ENCODE measurements at places on chromosomes 7 and 10.

DNA sequence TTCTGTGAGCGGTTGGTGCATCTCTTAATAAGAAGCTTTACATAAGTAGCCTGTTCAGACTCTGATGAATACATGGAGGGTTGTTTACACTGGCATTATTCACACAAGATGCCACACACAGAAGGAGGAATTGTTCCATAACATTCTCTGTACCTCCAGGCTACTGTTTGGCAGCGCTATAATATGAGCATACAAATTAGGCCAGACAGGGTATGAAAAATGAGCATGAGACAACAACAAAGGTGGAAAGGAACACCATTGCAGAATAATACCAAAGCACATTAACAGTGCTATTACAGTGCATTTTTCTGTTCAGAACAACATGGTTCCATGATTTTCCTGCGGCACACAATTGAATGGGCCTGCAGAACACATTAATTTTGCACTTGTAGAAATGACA, 417.2 kb upstream of the C7orf33 start:
- no peak for DNase-seq

DNA sequence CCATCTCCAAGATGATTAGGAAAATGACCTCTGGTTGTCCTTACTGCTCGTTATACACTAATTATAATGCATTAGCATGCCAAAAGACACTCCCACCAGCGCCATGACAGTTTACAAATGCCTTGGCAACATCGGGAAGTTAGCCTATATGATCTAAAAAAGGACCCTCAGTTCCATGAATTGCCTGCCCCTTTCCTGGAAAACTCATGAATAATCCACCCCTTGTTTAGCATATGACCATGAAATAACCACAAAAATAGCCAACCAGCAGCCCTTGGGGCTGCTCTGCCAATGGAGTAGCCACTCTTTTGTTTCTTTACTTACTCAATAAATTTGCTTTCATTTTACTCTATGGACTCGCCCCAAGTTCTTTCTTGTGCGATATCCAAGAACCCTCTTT, 41.6 kb upstream of the KCNMA1 start:
- DNase-seq: no peak

- DNase-seq: no peak
These were observed 24.7 kb downstream of the VIPR2 start for GRCh38 chr7:159119851-159120539.

DNA sequence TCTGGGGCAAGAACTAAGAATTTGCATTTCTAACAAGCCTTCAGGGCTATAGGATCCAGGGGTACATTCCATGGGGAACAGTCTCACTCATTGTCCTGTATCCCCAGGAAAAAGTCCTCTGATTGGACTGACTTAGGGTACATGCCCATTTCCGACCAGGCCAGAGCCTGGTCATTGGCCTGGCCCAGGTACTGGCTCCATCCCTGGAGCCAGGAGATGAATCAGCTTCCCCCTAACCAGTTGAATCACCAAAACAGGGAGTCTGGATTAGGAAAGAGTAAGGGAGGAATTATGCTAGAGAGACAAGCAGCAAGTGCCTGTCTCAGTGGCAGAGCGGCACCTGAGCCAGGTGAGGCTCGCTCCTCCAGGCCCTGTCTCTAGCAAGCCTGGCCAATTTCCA, 137.5 kb downstream of the FGFR2 start:
- no peak for DNase-seq

DNA sequence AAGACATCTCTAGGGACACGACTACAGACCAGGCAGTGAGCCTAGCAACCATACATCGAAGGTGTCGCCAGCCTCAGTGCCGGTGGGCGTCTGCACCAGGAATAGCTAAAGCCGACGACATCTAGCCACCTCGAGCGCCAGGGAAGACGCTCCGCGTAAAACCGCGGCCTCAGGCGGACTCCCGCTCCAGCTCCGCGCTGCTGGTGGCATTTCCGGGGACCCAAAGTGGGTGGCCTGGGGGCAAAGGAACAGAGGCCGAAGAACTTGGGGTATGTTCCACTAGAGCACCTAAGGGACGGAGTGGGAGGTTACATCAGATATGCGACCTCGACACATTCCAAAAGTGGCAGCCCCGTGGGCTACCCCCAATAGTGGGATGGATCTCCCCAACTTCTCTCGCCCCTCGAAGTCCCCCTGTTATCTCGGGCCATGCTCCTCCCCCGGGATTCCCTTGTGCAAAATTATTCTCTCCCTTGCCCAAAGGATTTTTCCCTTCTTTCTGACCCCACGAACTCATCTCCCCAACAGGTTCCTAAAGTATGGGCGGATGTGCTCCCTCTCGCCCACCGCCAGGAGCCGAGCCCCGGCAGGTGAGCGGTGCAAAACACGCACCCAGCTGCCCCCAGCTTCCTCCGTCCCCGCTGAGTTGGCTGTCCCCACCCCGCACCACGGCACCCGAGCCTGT, 1.2 kb downstream of the KCNMA1 start:
- peak; percentile 45 for DNase-seq

- peak; percentile 60 for DNase-seq
These were observed 13.5 kb downstream of the IQCE start for GRCh38 chr7:2572101-2572842.

GRCh38 chr10:3853547-3854303, 68.7 kb upstream of the KLF6 start:
- DNase-seq: no peak

DNA sequence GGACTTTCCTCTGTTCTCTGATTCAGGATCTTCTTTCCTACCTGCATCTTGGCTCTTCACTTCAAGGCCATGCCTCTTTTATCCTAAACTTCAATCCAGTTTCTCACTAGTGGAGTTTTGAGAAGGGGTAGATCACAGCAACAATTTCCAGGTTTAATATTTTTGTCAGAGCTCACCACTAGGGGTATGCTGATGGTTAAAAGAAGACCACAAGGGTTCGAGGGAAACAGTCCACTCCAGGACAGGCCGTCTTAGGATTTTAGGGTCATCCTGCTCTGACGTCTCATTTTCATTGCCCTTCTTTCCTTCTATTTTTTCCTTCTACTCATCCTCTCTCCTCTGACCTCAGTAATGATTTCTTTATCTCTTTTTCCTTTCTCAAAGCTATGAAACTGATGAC, 11.3 kb downstream of the STAG3 start:
- no peak for DNase-seq

DNA sequence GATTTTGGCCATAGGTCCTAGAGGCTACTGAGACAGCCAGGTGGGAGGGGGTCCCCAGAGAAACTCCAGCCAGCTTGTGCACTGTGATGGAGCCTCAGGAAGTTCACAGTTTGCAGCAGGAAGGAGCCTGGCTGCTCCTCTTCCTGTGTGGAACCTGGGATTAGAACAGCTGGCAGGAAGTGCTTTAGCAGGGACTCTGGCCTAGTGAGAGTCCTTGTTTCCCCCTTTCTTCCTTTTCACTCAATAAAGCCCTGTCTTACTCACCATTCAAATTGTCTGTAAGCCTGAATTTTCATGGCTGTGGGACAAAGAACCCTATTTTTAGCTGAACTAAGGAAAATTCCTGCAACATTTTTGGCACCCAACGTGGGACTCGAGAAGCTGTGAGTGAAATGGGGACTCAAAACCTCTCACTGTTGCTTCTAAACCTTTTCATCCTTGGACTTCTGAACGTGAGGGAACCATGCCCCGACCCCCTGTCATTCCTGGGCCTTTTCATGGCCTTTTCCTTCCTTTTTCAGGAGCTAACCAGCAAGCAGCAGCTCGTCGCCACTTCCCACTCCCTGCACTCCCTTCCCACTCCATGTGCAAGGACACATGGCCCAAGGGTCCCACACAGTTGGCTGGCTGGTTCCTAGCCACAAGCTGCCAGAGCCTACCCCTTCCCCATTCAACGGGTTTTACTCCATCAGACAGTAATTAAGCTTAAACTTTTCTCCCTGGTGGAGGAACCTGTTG, 32.8 kb upstream of the SORCS3 start:
- DNase-seq: no peak

- DNase-seq: no peak
These were observed 690.3 kb upstream of the FOXK1 start for GRCh38 chr7:3991731-3992231.

DNA sequence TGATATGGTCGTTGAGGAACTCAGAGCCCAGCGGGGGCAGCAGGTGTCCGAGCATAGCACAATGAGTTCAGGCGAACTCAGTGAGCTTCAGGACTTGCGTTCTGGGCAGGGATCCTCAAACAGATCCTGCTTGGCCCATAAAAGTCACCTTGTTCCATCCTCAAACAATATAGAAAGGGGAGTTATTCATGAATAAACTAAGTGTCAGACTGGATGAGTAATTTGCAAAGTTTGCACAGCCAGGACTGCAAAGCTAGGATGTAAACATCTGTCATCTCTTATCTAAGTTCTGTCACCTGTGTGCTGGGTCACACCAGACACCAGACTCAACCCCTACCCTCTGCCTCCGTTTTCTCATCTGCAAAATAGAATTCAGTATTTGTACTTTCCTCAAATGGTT, 58.0 kb upstream of the PFKP start:
- no peak for DNase-seq

- DNase-seq: no peak
These were observed 113.9 kb upstream of the MGMT start for GRCh38 chr10:129353101-129353500.

DNA sequence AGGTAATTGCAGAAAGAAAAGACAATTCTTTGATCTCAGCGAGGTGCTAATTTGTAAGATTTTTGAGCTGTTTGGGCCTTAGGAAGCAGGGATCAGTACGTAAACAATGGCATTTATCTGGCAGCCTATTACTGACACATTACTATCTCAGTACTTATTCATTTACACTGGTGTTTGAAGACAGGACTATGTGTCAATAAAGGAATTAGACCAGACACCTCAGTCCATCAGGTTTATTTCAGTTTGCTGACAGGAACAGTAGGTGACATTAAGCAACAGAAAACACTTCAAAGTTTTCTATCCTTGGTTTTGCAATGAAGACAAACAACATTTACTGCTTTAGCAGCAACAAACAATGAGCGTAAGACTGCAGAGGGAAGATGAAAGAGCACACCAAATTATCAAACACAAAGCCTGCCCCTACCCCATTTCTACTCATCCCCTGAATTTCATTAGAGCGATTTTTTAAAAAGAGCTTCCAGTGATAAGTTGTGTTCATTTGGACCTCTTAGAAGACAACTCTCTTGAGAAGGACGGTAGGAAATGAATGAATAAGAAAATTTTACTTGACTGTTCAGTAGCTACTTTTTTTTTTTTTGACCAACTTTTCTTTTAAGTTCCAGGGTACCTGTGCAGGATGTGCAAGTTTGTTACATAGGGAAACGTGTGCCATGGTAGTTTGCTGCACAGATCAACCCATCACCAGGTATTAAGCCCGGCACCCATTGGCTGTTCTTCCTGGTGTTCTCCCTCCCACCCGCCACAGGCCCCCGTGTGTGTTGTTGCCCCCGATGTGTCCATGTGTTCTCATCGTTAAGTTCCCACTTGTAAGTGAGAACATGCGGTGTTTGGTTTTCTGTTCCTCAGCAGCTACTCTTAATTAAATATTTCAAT, 138.8 kb downstream of the DKK1 start:
- DNase-seq: no peak

GRCh38 chr7:105830405-105831301, 45.7 kb downstream of the ATXN7L1 start:
- DNase-seq: no peak

GRCh38 chr7:151248346-151249033, at the start of gene SMARCD3:
SMARCD3 (minus strand) TSS chr7:151248694; CDS start chr7:151248562, 132 bp downstream.
- DNase-seq: peak; percentile 65

- no peak for DNase-seq
These were observed 46.7 kb upstream of the RAB18 start for GRCh38 chr10:27457261-27457945.

DNA sequence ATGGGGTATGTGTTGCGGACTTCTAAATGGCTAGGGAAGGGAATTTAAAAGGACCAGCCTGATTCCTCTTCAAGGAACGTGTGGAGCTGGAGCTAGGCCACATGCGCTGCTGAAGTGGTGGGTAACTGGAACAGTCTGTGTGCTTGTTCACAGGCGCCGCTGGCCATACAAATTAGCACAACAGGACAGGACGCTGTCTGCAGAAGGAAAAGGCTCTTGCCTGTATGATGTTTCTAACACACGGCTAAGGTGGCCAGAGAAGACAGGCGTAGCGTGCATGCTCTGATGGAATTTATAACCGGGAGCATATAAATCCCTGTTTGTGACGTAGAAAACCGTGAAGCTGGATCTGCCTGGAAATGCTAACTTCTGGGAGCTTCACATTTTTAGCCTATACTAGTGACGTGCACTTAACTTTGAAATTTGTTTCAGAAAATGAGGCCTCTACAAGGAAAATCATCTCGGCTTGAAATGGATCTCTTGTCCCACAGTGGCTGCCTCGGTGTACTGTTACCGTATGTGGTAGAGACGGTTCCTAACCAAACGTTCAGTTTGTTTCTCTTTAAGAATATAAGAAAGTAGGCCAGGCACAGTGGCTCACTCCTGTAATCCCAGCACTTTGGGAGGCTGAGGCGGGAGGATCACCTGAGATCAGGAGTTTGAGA, 569.4 kb downstream of the PTPRN2 start:
- peak; percentile 40 for DNase-seq

DNA sequence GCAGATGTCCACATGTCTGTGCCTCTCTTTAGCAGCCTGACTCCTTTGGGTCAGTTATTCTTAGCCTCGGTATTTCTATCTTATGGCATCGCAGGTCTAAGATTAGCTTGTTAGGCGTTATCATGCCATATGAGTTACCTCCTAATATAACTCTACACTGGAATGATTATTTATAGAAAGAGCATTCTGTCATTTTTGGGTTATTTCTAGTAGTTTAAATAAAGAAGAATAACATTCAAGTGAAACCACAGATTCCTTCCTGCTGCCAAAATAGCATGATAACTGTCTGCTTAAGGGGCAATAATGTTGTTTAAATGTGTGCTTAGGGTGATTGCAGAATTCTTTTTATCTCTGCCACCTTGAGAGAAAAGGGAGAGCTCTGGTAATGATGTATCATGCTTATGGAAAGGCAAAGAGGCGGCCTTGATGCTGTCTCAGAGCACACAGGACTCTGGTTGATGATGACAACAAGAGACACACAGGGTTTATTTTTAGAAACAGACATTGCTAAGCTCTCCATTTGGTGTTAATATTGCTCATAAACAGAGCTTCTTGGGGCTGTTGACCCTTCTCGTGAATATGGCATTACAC, 10.4 kb downstream of the HDAC9 start:
- no peak for DNase-seq

DNA sequence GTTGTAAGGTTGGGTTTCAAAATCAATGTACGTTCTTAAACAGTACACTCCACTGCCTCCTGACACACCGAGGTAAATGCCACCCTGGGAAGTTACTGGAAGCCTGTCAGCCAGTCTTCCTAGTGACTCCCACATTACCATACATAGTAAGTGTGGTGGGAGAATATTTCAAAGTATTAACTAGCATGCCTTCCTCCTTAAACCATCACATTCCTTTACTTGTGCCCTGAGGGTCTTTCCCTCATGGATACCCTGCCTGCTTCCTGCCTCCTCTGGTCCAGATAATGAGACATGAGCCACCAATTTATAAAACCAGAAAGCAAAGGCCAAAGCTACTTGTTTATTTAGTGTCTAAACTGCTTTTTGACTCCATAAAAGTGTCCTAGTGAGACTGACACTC, 23.3 kb upstream of the SORCS3 start:
- no peak for DNase-seq

GRCh38 chr7:105448181-105448580, 59.5 kb upstream of the SRPK2 start:
- DNase-seq: no peak

GRCh38 chr10:102113956-102114857, 6.0 kb downstream of the LDB1 start:
- peak; percentile 10 for DNase-seq

Data from head of caudate nucleus (tissue), 42 donors.